ENCODE measurements at places on chromosomes 16 and 17. TPM values are rescaled to one million over a fixed set of nuclear protein-coding genes. Genes with fewer than 3 reads are reported as not detected.

Gene MYH11
- polyA plus RNA-seq: 29.9 TPM

Gene NDRG4
- 31.3 TPM for polyA plus RNA-seq

Gene TBKBP1
- polyA plus RNA-seq: 3.8 TPM

Gene RAPGEFL1
- 2.9 TPM for polyA plus RNA-seq

Gene SEPTIN1
- 199 TPM for polyA plus RNA-seq

Gene RPS15A
- 6,782 TPM for polyA plus RNA-seq

Gene RANGRF
- polyA plus RNA-seq: 52.1 TPM

DNA sequence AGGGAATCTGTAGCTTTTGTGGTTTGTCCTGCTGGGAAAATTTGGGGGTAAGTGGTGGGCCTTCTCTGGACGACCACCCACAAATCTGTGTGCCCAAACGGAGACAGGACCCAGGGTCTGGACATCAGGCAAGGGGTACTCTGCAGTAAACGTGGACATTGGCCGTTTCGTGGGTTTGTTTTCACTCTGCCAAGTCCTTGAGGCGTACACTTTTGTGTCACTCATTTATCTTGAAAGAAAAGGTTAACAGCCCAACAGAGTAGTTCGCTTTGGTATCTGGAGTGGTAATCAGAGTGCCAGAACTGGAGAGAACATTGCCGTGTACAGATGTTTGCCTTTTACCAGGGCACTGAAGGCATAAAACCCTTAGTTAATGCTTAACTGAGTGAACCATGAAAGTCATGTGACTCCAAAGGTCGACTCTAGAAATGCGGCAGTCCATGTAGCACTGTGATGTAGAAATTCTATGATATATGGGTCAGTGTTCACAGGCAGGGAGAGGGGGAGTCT is 15.4 kb downstream of the NAA60 start:
- DNase-seq: no peak
- H3K4me3 ChIP-seq: peak overlapping the region; percentile 87
- H3K27ac ChIP-seq: peak overlapping the region; percentile 99

- no peak overlapping the region for H3K4me3 ChIP-seq
- no peaks in the 10 kb centered on the region for H3K36me3 ChIP-seq
- H3K4me1 ChIP-seq: no peaks in the 10 kb centered on the region
- H3K27me3 ChIP-seq: no peaks in the 10 kb centered on the region
- DNase-seq: no peak
Observed at GRCh38 chr16:19241512-19241911, 44.0 kb upstream of the CLEC19A start.

DNA sequence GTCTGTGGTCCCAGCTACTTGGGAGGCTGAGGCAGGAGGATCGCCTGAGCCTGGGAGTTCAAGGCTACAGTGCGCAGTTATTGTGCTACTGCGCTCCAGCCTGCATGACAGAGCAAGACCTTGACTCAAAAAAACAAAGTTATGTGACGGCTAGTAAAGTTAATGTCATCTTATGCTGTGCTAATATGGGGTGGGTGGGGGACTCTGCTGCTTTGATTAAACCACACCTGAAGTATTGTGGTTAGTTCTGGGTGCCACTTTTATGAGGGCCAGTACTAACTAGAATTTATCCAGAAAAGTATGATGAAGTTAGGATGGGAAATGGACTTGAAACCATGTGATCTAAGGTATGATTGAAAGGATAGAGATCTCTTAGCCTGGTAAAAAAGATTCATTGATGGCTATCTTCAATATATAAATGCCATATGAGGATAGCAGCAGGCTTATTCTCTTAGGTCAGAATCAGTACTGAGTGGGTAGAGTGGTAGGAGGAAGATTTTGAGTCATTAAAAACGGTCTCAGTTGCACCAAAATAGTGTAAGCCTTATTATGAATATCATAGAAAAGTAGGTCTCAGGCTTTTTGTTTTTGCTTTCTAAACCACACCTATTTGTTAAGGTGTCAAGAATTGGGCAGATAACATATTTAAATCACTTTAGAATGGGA is 5.6 kb downstream of the WSB1 start:
- no peaks in the 10 kb centered on the region for H3K27me3 ChIP-seq
- peaks cover 12% of the 10 kb centered on the region for H3K36me3 ChIP-seq
- no peak for DNase-seq
- no peak overlapping the region for H3K4me3 ChIP-seq
- peak overlapping the region; percentile 100 for H3K27ac ChIP-seq
- peaks cover 78% of the 10 kb centered on the region for H3K4me1 ChIP-seq

Measured in spleen (tissue), 13 donors.